Germinal center (tissue), 1 donor: ENCODE measurements at places on chromosomes 12 and 14.

DNA sequence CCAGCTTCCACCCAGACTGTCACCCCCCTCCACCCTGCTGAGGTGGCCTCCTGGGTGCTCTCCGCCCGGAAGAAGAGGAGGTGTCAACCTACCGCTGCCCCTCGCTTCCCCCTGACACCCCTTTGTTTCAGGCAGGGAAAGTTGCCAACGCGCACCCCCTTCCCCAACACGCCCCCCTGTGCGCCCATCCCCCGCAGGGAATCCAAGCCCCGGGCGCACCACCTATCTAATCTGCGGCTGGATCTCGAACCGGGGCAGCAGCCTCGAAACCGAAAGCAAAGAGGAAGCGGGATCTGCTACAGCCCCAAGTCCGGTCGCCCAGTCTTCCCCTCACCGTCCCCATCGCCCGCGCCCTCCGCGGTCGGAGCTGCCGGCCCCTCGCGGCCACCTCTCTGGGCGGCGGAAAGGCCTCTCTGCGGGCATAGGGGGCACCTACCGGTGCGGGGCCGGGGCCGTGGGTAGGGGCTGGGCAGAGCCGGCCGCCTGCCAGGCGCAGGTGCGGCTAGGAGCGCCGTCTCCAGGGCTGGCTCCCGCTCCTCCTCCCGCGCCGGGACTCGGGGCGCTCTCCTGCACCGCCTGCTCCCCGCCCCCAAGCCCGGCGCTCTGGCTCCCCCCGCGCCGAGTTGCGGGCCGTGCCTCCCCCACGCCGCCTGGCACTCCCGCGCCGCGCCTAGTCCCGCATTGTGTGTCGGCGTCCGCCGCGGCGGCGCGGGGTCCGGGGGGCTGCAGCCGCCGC is 18.3 kb upstream of the PLEKHH1 start:
- peak; percentile 65 for DNase-seq

DNA sequence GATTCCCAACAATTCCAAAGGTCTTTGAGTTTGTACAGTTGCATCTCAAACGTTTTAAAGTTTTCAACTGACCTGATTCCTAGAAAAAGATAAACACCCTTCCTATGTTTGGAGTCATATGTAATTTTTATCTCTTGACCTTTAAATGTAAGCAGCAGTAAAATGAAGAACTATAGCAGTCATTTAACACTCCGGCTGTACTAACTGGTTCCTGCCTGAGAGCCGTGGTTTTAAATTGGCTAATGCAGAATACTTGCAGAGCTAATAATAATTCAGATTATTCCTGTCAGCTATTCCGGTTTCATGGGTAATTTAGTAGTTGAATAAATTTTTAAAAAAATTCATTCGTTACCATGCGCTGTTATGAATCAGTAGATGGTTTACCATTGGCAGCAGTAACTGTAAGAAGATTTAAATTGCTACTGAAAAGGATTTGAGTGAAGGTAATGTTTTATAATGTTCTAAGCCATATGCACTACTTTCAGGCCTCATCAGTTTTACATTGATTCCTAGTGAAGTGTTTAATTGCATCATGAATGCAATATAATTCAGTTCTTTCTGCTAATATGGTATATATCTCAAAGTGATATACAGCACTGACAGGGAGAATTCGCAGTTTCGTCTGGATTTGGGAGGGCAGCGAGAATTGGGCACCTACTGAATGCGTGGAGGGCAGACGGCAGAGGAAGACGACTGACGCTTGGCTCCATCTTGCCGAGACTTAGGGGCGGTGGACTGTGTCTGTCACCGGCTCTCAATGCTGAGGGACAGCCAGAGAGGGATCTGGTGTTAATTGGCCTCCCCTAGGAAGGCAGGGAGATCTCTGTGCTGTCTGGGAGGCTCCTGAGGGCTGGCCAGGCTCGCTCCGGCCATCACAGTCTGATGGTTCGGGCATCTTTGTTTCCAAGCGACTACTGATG is 217.7 kb downstream of the PHETA1 start:
- DNase-seq: no peak

DNA sequence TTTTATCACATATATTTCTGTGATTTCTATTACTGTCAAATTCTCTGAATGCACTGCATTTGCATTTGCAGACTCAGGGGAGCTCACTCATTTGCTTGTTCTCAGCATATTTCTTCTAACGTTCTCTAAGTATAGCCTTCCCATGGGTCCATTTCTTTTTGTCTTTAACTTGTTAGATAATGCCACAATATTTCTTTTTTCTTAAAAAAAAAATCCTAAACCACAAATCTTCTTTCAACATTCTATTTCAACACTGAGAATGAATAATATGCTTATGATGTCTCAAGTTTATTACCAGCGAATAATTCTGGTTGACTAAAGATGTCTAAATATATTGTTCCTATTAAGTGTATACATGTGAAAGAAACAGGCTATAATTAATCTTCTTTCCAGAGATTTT is 200.2 kb downstream of the ANO6 start:
- peak; percentile 30 for DNase-seq

DNA sequence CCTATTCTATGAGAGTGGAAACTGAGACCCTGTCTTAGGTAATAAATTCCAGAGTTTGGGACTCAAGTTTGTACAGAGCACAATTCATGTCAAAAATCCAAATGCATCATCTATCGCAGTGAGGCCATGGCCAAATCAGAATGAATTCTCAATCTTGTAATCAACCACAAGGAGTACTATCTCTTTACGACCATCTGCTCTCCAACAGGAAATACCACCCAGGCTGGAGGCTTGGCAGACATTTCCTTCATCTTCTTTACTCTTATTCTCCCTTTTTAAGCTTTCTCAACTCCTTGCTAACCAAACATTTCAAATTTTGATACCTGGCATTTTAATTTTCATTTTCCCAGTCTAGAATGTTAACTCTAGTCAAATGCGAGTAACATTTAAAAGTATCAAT is 32.7 kb upstream of the RNU6-7 start:
- no peak for DNase-seq

DNA sequence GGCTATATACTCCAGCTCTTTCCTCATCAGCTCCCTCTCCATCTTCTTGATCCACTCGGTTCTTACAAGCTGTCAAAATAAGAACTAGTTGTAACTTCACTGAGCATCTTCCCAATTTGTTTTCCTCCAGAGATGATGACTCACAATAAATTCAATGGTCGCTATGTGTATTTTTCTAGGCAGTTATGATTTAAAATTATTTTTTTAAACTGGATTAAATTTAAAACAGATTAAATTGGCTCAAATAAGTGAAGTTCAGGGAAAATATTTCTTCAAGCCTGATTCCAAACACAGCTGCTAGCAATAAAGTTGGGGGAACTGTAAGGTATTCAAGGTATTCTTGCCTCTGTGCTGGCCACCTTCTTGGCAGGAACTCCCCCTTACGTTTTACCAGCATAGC is 717.7 kb upstream of the USP15 start:
- DNase-seq: no peak

DNA sequence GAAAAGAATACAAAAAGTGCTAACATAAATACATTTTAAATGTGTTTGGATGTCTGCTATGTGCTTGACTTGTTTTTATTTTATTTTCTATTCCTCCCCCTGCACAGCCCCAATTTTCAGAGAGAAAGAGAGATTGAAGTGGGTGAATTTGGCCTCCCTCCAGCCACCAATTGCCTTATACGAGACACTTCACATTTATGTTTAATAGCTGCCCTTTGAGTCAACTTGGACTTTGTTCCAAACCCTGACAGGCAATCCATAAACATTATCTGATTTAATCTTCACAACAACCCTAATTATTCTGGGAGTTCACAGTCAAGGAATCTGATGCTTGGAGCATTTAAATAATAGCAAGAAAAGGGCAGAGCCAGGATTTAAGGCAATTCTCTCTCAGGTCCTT is 161.7 kb downstream of the SLC15A4 start:
- no peak for DNase-seq

DNA sequence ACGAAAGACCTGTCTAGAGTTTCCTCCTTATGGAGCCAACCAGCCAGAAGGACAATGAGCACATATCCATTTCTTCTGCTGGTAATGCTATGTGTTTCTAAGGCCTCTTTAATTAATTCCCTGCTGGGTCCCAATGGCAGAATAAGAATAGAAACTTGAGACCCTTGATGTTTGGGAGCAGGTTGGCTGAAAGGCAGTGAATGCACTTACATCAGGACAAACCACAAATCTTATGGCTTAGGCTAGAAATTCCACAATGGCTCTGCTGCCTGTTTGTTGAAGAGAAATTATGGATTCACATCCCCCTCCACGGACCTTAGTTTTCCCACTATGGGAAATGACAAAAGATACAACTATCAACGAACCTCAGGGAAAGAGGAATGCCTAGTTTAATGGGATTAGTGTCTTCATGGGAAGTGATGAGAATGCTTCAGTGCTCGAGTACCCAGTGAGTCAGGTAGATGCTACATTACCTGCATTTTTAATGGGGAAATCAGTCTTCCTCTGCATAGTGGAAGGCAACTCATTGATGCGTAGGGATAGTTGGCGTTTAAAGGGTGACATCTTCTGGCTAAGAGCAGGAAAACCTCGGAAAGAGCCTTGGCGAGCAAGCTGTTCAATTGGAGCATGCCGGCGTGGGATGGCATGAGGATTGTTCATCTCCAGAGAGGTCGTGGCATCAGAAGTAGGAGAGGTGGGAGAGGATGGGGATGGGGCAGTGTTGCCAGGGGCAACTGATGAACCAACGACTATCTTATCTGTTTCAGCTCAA is 46.5 kb downstream of the PAPLN start:
- DNase-seq: no peak

- DNase-seq: no peak
Observed at GRCh38 chr12:111664961-111665865, 20.5 kb downstream of the BRAP start.

GRCh38 chr12:42510823-42511222 is 78.7 kb downstream of the PRICKLE1 start:
- DNase-seq: no peak

DNA sequence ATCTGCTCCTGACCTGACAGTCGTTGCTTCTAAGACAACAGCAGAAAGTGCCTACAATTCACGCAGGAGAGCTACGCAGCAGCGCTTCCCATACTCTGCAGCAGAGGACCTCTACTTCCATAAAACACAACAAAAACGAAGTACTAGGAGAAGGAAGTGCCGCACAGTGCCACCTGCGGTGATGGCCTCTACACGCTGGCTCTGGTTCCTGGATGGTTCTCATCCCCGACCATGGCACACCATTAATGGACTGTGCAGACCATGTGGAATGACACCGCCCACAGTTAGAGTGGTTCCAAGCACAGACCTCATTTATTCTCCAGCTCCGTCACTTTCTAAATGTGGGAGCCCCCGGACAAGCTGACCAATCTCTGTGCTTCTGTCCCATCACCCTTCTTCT is 28.3 kb downstream of the TPCN1 start:
- no peak for DNase-seq
